ENCODE measurements at places on chromosomes 11 and 22.

- DNase-seq = no peak
Observed at GRCh38 chr11:45885921-45886721, 670 bp downstream of the MAPK8IP1 start.

- DNase-seq = peak; percentile 58
Observed at GRCh38 chr11:68460741-68461574, at the start of gene PPP6R3. Gene PPP6R3 (plus strand): TSS chr11:68460752. CDS start chr11:68537665, 76,913 bp downstream.

DNA sequence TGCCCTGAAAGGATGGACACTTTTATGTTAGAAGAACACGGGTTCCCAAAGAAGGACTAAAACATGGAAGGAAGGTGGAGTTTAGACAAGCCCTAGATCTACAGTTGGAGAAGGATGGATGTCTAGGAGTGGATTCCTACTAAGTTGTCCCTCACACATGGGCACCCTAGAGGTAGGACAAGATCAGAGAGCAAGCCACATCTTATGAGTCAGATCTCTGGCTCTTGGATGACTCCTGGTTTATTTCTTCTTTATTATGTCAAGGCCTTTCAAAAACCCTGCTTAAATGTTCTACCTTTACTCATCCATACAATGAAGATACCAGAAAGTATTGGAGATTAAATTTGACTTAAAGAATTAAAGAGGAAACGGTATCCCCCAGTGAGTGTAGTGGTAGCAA is 34.4 kb downstream of the PRCP start:
- peak; percentile 24 for DNase-seq

DNA sequence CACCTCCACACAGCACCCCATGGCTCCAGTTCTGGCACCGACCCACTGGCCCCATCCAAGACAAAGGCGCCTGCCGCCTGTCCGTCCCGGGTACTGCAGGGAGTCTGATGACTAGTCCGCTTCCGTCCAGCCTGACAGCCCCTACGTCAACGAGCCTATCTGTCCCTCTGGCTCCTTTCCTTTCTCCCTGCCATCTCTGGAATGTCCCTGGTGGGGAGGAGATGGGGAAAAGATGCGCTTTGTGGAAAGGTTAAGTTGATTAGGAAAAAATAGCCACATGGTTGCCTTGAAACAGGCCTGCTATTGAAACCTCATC is 10.4 kb downstream of the PDGFB start:
- no peak for DNase-seq

GRCh38 chr11:114553642-114554041 is 6.0 kb downstream of the NXPE1 start:
- DNase-seq = no peak

GRCh38 chr11:118082880-118083552 is 3.7 kb downstream of the SMIM35 start:
- no peak for DNase-seq

DNA sequence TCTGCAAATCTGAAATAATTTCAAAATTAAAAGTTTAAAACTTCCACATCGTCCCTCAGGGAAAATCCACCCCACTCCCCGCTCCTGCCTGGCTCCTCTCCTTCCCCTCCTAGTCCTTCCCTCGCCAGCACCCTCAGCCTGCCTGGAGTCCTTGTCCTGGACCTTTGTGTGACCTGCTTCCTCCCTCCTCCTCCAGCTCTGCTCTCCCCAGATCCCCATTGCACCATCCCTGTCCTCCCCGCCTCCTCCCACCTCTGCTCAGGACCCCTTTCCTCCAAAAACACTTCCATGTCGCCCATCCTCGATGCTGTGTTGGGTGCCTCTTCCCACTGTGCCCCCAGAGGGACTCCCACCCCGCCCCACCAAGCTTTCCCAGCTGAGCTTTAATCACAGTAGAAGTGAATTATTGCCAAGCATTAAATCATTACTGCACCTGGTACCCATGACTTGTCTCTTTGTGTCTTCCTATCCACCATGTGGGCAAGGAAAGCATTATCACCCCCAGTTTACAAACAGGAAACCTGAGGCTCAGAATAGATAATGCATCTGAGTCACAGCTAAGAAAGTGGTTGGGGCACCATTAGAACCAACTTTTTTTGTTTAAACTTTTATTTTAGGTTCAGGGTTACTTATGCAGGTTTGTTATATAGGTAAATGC is 2.4 kb upstream of the ZP1 start:
- no peak for DNase-seq

DNA sequence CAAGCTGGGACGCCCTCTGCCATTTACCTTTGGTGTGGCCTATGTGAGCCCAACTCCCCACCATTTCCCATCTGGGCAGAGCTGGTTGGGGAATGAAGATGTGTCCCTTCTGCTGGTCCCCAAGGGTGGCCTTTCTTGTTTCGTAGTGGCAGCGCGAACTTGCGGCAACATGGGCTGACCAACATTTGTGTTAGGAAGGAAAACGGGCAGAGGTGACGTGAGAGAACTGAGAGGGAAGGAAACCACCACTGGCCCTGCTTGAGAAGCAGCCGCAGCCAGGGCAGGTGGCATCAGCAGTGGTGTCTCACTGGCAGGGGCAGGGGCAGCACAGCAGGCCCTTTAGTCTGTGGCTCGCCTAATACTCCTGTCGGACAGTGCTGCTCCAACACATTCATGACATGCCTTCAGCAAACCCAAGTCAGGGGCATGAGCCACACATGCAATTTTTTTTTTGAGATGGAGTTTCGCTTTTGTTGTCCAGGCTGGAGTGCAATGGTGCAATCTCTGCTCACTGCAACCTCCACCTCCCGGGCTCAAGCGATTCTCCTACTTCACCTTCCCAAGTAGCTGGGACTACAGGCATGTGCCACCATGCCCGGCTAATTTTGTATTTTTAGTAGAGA is 29.9 kb downstream of the LRRC74B start:
- no peak for DNase-seq

DNA sequence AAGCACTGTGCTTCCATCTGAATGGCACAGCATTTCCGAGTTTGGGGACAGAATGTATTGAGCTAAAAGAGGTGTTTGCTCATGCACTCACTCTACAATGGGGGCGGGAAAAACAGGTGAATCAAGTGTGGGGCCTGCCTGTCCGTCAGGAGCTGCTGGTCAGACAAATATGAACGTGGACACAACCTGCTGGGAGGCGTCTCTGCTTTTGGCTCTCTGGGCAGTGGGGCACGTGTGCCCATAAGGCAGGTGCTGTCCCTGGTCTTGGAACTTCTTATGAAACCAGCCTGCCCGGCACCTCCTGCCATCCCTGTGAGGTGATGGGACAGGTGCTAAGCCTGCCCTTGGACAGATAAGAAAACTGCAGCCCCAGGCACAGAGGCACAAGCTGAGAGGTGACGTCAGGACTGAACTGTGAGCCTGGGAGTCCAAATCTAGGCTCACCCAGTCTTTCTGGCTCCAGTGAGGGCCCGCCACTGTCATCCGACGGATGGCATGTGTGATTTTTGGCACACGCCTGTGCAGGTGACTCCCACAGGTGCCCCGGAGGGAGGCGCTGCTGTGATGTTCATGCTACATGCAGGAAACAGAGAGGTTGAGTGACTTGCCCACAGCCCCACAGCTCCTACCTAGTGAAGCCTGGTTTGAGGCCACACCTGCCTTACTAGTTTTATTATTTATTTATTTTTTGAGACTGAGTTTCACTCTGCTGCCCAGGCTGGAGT is 51.6 kb downstream of the SMIM38 start:
- DNase-seq = no peak

DNA sequence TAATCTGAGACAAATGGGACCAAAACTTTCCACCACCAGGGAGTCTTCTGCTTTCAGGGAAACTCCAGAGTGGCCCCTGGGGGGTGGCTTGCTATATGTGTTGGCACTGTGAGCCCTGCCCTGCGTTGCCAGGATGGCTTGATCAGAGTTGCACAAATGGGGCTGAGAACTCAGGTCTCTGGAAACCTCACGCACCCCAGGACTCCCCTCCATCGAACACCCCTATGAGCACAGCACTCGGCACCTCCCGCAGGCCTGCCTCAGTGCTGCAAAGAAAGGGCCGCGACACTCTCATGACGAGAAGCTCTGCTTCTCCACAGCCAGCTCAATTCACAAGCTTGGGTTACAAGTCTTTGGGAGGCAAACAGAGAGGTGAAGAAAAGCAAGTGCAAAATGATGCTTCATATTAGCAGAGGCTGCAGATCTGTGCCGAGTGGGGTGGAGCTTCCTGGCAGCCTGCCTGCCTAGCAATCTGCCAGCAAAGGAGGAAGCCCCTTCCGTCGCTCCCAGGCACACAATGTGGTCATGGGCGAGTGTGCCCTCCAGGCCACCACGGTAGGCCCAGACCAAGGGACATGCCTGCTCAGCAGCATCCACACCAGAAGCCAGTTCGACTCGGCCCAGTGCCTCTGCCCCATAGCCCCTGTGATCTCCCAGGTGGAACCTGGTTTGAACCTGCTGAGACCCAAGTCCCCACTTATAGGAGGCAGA is 55.7 kb downstream of the MYH9 start:
- no peak for DNase-seq

DNA sequence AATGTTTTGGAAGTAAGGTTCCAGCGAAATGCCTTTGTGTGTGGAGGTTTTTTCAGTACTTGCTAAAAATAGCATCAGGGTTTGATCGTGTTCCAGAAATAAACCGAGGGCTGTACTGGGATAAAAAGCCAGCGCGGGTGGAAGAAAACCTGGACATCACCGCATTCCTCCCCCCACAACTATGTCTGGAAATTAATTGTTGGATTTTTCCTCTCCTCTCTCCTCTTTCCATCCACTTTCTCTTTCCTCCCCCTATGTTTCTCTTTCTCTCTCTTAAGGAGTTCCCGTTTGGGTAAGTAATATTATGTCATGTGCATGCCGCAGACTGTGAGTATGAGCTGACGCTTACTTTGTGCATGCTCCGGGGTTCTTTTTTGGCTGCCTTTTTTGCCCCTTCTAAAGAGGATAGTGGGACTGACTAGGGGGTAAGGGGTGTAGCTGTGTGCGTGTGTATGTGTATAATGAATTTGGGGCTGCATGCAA is 104.2 kb upstream of the HSD17B12 start:
- DNase-seq = no peak

DNA sequence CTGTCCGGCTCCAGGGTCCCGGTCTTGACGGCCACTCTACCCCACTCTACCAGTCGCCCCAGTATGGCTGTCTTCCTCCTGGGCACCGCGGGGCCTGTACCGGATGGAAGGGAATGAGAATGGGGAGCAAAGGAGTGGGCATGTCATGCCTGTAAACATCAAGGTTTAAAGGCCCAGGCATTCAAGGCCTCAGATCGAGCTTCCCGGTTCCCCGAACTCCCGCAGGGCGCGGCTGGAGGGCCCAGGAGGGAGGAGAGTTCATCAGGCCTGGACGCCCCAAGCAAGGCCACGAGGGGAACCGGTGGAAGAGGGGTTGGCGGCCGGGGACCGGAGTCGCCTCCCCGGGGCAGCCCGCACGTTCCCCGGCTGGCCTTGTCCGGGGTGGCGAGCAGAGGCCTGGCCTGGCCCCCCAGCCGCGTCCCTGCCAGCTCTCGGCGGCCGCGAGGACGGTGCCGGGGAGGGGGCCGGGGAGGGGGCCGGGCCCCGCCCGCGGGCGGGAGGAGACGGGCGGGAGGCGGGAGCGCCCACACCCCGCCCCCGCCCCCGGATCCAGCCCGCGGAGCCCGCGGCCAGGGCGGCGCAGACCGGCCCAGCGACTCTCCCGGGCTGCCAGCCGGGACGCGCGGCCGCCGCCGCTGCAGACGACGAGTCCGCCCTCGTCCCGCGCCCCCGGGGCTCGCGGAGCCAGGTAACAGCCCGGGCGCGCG is at the start of gene CDC42EP1:
CDC42EP1 (plus strand) TSS at position 580 of the 707 bp plus-strand sequence. CDS start 5,870 bp downstream, outside the sequence.
- DNase-seq = peak; percentile 79
